ENCODE measurements at places on chromosomes 2 and 18.

- no peak for DNase-seq
Measured at GRCh38 chr2:217035967-217036366, 176.1 kb upstream of the TNP1 start.

DNA sequence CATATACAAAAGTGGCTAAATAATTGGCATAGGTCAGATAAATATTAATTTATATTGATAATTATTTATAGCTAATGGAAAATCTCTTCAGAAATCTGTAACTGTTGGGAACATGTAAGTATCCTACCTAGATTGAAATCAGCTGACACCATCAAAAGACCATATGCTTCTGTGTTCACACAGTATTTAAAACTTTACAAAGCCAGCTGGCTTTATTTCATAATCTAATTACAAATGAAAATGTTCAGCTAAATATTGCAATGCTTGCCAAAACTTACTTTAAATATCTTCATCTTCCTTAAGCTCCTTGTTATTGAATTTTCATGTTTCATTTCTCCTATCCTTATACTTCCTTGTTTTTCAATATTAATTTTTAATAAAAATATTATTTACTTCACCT is 190.9 kb upstream of the DOK6 start:
- DNase-seq = no peak

DNA sequence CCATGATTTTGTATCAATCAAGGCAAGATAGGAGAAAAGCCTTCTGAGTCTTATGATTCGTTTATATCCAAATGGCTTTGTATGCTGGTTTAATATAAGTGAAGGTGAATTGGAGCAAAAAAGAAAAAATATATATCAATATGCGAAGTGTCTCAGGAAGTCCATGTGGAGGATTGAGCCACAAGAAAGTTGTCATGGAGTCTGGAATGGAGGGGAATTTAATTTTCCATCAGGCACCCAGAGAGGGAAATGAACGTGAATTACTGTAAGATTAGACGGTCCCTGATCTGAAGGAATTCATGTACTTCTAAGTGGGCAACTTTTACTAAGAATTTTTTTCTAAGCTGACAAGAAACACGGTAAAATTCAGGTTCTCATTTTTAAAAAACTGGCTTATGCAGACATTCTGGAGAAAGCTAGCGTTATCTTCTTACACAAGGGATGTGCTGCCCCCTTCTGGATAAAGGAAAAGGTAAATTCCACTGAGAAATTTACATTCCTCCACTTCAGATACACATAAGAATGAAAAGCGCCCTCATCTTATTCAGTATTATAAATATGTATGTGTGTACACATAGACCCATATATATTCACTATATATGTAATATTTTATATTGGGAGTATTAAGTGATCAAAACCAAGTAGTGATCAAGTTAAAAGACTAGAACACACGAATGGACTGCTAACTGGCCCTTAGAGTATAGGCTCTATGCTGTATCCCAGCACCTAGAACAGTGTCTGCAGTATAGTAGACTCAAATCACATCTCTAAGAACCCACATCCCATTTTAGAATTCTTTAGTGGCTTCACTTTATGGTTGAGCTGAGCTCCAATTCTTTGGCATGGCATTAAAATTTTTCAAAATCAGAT is 289.0 kb upstream of the TFPI start:
- DNase-seq = peak; percentile 85

DNA sequence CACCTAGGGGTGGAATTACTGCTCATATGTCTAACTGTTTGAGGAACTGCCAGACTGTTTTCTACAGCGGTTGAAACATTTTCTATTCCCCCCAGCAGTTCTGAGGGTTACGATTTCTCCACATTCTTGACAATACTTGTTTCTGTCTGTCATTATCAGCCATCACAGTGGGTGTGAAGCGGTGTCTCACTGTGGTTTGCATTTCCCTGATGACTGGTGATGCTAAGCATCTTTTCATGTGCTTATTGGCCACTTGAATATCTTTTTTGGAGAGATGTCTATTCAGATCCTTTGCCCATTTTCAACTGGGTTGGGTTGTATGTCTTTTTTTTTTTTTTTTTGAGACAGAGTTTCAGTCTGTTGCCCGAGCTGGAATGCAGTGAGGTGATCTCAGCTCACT is 63.0 kb downstream of the ADNP2 start:
- DNase-seq = no peak

GRCh38 chr2:68709421-68709911 is 25.1 kb upstream of the ARHGAP25 start:
- DNase-seq = peak; percentile 68

DNA sequence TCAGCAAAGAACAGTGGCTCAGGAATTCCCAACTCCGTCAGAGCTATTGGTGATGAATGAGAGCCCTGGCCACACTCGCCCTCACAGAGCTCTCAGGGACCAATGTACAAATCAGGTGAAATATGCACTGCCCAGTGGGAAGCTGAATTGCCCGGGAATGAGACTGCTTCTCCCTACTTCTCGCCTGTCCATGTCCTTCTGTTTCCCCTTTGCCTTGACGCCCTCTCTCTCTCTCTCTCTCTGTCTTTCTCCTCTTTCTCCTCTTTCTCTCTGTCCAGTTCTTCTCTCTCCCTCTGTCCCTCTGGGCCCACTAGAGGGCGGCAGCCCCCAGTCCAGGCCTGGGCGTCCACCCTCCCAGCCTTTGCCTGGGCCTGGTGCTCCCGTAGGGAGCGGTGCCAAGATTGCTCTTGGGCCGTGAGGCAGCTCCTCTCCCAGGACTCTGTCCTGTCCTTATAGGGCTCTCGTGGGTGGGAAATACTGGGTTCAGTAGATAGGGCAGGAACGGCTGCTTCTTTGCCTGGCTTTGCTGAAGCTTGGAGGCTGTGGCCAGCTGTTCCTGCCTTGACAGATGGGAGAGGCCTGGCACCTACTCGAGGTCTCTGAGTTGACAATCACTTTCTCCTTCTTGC is 28.4 kb upstream of the PUM2 start:
- DNase-seq = peak; percentile 92

DNA sequence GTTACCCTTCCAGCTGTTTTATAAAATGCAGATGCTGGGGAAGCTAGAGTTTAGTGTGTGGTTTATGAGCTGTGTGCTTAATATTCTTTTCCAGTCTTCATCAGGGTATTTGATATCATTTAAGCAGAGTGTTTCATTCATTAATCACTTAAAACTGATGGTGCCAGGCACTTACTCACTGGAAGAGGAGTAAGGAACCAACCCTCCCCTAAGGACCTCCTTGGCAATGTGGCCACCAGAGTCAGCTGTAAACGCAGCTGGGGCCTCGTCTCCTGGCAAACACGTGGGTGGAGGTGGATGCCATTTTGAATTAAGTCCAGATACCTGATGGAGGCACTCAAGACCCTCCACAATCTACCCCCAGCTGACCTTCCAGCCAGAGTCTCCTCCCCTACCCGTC is 331.6 kb downstream of the CLIP4 start:
- DNase-seq = no peak

- no peak for DNase-seq
Measured at GRCh38 chr2:101467306-101467705, 7.6 kb downstream of the RFX8 start.

DNA sequence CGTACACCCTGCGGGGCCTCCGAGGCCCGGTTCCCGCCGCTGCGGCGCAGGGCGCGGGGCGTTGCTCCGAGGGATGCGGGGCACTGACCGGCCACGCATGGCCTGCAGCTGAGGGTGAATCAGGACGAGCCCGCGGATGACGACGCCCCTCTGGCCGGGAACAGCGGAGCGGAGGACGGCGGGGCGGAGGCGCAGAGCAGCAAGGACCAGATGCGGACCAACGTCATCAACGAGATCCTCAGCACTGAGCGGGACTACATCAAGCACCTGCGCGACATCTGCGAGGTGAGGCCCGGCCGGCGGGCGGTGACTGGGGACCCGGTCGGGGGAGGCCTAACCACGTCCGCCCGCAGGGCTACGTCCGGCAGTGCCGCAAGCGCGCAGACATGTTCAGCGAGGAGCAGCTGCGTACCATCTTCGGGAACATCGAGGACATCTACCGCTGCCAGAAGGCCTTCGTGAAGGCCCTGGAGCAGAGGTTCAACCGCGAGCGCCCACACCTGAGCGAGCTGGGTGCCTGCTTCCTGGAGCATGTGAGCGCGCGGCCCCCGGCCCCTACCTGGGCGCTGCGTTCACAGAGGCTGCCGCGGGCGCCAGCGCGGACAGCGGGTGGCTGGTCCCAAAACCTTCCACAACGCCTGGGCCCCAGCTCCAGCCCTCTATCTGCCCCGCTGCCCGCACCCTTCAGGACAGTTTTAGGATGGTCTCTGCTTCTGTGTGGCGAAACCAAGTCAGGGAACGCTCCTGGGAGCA is 53.2 kb downstream of the FAM168B start:
- DNase-seq = no peak

GRCh38 chr2:177147834-177148445 is 64.7 kb upstream of the HNRNPA3 start:
- no peak for DNase-seq

DNA sequence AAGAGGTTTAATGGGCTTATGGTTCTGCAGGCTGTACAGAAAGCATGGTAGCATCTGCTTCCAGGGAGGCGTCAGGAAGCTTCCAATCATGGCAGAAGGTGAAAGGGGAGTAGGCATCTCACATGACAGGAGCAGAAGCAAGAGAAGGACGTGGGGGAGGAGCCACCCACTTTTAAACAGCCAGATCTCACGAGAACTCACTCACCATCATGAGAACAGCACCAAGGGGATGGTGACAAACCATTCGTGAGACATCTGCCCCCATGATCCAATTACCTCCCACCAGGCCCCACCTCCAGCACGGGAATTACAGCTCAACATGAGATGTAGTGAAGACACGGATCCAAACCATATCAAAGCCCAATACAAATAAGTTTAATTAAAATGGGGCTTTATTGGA is 113.8 kb downstream of the ATL2 start:
- DNase-seq = no peak

GRCh38 chr18:65623676-65624075 is 127.1 kb upstream of the CDH7 start:
- no peak for DNase-seq

DNA sequence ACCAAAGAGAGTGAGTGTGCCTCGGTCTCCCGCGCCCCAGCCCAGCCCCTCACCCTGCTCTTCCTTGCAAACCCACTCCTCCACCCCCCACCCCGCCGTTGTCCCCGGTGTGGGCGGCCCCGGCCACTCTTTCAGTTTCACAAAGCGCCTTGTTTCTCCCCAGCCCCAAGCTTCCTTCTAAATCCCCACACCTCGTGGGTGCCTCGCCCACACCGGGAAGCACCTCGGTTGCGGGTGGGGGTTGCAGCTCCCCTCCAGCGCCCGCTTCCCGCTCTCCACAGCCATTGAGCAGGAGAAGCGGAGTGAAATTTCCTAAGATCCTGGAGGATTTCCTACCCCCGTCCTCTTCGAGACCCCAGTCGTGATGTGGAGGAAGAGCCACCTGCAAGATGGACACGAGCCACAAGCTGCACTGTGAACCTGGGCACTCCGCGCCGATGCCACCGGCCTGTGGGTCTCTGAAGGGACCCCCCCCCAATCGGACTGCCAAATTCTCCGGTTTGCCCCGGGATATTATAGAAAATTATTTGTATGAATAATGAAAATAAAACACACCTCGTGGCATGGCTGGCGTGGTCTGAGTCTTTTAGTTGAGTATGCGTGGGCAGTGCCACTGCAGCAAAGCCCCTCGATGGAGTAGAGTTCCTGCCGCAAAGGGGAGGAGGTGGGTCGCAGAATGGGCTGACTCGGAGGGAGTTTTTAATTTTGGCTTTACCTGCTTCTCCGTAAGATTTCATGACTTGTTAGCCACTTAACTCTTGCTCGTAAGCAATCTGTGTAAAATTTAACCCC is 848 bp downstream of the TMSB10 start:
- peak; percentile 47 for DNase-seq

DNA sequence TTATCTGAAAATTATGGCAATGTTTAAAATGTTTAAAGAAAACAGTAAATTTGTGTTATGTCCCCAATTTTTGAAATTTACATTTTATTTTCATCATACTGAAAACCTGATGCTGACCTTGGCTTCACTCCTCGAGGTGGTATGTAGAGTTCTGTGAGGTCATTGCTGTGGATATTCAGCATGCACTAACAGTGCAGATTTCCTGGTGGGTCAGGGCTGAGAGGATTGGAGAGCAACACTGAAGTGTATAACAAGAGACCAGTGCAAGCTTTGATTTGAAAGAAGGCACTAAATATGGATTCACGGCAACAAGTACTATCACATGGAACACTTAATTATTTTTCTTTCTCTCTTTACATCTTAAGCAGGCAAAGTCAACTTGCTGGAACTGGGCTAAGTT is 134.1 kb downstream of the SLC8A1 start:
- DNase-seq = no peak

- DNase-seq = no peak
Measured at GRCh38 chr2:157305723-157306110, 19.9 kb downstream of the ERMN start.

DNA sequence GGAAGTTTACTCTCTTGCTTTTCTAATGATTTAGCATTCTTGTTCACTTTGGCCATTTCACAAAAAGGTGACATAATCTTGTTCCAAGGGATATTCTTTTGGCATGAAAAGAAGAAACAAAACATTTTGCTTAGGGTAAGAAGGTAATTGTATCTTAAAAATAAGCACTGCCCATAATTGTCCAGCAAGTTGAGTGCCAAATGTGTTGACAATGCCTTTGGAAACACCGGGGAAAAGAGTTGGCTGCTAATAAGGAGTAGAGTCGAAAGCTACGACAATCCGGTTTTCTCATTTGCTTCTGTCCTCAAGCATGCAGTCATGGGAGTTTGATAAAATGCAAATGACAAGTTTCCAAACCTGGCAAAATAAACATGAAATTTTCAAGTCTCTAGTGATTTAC is 27.3 kb downstream of the ITGAV start:
- DNase-seq = no peak

DNA sequence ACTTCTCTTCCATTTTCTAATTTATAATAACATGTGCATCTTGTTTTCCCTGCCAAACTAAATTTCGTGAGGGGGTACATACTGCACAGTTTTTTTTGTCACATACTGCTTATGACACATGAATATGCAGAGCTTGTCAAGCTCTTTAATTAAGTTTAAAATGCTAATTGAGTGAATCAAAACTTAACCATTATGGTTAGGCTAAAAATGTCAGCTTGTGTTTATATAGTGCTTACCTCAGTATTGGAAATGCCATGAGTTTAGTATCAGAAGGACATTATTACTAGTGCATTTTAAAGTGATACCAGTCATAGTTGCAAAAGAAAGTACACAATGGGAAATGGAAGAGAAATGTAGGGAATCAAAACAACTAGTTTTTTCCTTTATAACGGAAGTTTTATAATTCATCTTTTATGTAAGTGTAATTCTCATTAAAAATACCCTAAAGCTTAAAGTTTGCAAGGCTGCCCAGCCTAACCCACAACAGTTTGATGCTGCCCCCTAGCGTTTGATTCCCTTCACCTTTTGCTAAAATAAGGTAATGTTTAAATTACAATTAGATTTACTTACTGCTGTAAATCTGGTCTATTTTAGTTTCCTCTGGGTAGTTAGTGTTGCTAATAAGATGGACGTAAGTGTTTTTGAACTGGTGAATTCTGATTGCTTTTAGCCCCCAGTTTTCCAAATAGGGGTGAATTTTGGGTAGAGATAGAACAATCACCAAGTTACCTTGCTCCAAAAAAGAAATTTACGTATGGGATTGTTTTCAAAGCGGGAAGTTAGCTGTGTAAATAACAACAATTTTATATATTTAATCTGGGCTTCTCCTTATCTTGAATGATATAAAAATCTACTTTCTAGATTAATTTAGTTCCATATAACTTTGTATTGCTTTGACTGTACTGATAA is 3.2 kb downstream of the SLC39A10 start:
- DNase-seq = peak; percentile 87
